Fibroblast of upper back skin (primary cell): ENCODE measurements at places on chromosomes 16 and 17.

DNA sequence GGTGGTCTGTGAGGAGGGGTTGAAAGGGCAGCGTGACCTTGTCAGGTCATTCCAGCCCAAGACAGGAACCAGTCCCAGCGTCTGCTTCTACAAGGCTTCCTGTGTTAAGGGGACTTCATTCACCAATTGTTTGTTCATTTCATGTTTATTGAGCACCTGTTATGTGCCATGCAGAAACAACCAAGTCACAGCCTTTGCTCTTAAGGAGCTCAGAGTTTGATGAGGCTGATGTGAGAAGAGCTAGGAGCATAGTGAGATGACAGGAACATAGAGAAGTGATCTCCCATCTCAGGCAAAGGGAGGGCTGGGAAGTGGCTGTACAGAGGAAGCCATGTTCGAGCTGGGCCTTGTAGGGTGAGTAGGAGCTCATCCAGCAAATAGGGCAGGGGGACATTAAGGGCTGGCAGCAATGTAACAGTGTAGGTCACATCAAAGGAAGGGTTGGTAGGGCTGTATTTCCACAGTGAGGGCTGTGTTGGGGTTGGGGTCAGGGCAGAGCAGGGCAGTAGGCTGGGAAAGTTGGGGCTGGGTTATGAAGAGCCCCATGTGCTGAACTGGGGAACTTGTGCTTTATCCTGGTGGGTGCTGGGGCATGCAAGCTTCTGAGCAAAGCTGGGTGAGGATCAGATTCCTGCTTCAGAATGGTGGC lies 79.8 kb downstream of the ARHGAP23 start:
- no peak for DNase-seq

- peak; percentile 81 for DNase-seq
Measured at GRCh38 chr16:58515125-58515870, at the start of gene SETD6. Gene SETD6, plus strand, starts transcription at chr16:58515517. Its CDS starts 21 bp downstream, at chr16:58515538.

DNA sequence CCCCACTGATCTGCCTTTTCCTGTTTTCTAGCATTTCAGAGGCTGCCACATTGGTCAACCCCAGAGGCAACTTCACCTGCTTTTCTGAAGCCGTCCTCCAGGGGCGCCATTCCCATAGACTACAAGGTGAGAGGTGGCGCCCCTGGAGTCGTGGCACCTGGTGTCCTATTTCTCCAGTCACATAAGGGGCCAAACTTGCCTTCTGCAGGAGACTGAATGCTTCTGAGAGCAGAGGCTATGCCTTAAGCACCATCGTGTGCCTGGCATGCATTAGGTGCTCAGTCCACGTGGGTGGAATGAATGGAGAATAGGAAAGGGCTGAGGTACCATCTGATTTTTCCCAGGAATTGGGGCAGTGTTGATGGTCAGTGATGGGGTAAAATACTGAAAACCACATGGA lies 164.8 kb downstream of the HAPSTR1 start:
- DNase-seq: no peak

- peak; percentile 23 for DNase-seq
Measured at GRCh38 chr17:45116434-45117016, 15.8 kb downstream of the PLCD3 start.

GRCh38 chr17:61395409-61395982 lies 4.1 kb upstream of the TBX2 start:
- DNase-seq: no peak

GRCh38 chr16:19062706-19063105 lies 4.7 kb upstream of the COQ7 start:
- no peak for DNase-seq

DNA sequence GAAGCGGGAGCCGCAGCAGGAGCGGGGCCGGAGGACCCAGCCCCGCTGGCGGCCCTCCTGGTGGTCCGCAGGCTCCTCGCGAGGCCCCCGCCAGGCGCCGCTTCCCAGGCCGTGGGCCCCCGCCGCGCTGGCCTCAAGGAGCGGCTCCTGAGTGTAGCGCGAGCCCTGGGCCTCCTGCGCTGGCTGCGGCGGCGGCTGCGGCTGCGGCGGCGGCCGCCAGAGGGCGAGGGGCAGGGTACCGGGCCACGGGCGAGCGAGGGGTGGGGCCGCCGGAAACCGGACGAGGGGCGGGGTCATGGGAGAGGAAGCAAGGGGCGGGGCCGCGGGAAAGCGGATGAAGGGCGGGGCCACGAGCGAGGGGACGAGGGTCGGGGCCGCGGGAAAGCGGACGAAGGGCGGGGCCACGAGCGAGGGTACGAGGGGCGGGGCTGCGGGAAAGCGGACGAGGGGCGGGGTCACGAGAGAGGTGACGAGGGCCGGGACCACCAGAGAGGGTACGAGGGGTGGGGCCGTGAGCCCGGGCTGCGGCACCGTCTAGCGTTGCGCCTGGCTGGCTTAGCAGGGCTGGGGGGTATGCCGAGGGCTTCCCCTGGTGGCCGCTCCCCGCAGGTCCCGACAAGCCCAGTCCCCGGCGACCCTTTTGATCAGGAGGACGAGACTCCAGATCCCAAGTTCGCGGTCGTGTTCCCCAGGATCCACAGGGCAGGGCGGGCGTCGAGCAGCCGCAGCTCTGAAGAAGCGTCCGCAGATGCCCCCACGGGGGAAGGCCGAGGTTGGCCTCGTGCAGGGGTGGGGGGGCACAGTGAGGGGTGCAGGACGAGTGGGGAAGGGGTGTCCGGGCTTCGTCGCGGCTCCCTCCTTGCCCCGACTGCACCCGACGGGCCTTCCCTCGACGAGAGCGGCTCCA lies 1.7 kb downstream of the MYO15B start:
- peak; percentile 84 for DNase-seq

GRCh38 chr16:49540836-49541235 lies 167.2 kb downstream of the C16orf78 start:
- DNase-seq: no peak

GRCh38 chr16:48126801-48127644 lies 28.8 kb downstream of the ABCC12 start:
- DNase-seq: peak; percentile 99

DNA sequence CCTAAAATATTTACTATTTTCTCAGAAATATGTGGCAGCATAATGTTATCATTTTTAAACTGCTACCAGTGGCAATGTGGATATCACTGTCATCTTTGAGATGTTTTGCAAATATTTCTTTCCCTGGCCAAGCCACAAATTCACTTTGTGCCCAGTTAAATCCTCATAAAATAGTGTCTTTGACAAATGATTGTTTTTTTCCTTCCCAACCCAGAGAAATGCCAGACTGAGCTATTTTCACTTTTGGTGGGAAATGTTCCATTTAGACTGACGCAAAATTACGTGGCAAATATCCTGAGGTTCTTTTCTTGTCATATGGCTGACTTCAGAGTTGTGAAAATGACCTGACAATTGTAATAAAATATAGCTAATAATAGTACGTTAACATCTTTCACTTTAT lies 807.0 kb upstream of the SOX9 start:
- DNase-seq: no peak

DNA sequence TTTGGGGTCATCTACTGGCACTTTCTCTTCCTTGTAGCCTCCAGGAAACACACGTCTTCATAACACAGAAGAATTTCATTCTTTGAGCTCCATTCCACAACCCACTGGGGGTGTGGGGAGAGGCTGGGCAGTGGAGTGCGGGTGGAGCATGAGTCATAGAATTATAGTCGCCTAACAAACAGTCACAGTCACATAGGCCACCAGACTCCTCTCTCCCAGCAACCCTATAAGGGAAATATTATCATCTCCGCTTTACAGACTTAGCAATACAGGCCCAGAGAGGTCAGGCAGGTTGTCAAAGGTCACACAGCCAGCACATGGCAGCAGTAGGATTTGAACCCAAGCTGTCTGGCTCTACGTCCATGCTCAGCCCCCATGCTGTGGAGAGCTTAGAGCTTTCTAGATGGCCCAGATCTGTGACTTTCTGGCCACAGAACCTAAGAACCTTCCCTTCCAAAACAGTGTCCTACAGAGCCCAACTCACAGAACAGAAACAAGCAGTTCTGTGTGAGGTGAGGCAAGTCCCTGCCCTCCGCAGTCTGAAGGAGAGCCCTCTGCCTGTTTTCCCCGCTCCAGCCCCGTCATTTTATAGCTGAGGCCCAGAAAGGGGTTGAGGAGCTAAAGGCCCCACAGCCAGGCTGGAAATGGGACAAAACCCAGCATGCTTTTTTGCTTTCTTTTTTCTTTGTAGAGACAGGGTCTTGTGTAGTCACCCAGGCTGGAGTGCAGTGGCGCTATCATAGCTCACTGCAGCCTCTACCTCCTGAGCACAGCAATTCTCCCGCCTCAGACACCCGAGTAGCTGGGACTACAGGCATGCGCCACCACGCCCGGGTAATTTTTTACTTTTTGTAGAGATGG lies 10.7 kb upstream of the LITAF start:
- DNase-seq: no peak

DNA sequence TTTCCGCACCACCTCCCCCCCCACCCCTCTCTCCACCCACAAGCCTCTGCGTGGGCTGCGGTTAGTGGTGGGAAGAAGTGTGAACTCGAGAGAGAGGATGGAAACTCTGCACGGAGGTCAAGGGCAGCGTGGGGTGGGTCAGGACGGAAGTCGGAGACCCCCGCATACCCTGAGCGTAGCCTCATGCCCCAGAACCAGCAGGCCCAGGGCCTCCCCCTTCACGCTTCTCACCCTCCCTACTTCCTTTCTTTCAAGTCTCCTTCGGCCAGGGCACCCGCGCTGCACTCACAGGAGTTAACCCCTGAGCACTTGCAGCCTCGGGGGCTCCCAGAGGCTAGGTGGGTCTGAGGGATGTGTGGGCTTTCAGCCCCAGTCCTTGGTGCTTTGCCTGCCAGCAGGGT lies 9.2 kb downstream of the TBKBP1 start:
- DNase-seq: no peak
